G401 (cell line): ENCODE measurements at places on chromosomes 5 and 9. TPM values are rescaled to one million over a fixed set of nuclear protein-coding genes. Genes with fewer than 3 reads are reported as not detected.

- no peak for DNase-seq
Measured at GRCh38 chr5:89191374-89191773, 308.4 kb upstream of the MEF2C start.

GRCh38 chr5:13303445-13303844 is 641.0 kb downstream of the DNAH5 start:
- DNase-seq = no peak

DNA sequence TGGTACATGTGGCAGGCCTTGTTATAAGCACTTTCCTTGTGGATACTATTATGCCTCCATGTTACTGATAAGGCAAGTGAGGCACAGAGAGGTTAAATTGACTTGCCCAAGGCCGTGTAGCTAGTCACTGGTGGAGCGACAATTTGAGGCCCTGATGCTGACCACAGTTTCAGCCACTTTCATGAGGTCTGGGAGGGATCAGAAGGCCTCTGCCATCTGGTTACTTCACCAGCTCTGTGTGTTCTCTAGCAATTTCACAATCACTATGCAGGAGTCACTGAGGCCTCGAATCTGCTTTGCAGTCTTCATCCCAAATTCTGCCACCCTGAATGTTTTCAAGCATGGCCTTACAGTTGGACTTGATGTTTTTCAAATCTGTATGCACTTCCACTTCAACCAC is 9.1 kb downstream of the LRRC70 start:
- DNase-seq = no peak

- no peak for DNase-seq
Measured at GRCh38 chr9:105232207-105232606, 12.2 kb upstream of the SLC44A1 start.

GRCh38 chr5:73531356-73531755 is 33.1 kb downstream of the BTF3 start:
- no peak for DNase-seq

GRCh38 chr9:135507104-135508035 is 6.9 kb downstream of the MRPS2 start:
- no peak for DNase-seq

- peak; percentile 45 for DNase-seq
Measured at GRCh38 chr5:150486402-150487198, 21.3 kb upstream of the NDST1 start.

DNA sequence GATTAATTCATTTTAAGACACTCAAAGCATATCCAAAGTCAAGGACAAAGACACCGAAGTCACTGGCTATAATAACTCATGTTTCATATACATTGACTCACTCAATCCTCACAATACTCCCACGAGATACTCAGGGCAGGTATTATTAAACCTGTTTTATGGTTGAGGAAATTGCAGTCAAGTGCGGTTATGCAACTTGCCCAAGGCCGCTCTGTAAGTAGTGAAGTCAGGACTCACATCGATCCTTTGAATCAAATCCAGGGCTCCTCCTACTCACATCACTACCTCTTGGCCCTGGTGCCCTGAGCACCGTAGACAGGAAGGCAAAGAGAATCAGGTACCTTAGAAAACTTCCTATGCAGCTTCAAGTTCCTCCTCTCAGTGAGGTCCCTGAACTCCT is 87.8 kb upstream of the APC start:
- no peak for DNase-seq

DNA sequence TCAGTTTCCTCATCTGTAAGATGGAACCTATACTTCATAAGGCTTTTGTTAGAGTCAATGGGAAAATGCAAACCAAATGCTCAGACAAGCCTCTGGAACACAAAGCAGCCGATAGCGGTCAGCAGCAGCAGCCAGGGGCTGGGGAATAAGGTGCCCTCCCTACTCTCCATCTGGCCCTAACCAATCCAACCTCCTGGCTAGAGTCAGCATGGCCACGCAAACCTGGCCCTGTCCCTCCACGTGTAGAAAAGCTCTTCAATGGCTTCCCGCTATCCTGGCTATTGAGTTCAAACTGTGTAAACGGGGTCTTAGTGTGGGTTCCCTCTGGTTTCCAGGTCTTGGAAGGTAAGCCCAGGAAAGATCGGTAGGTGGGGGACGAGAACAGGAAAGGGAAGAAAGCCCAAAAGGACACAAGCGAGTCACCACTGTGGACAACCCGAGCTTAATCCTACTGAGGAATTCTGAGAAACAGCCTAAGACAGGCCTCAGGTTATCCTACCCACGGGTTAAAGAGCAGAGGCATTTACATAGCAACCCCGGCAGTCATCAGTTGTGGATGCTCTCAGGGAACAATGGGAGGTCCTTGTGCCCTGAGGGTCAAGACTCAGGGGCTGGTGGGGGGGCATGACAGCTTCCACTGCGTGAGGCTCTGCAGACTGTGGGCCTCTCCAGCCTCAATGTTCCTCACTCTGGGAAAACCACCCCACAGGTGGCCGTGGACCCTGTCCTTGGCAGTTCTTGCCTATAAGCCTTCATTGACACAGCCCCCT is 30.9 kb downstream of the FABP6 start:
- peak; percentile 35 for DNase-seq

- no peak for DNase-seq
Measured at GRCh38 chr9:124256517-124257069, 1.2 kb upstream of the NEK6 start.

GRCh38 chr5:142183561-142183960 is 75.0 kb downstream of the NDFIP1 start:
- no peak for DNase-seq

GRCh38 chr9:120936011-120936763 is 9.6 kb upstream of the TRAF1 start:
- peak; percentile 87 for DNase-seq

DNA sequence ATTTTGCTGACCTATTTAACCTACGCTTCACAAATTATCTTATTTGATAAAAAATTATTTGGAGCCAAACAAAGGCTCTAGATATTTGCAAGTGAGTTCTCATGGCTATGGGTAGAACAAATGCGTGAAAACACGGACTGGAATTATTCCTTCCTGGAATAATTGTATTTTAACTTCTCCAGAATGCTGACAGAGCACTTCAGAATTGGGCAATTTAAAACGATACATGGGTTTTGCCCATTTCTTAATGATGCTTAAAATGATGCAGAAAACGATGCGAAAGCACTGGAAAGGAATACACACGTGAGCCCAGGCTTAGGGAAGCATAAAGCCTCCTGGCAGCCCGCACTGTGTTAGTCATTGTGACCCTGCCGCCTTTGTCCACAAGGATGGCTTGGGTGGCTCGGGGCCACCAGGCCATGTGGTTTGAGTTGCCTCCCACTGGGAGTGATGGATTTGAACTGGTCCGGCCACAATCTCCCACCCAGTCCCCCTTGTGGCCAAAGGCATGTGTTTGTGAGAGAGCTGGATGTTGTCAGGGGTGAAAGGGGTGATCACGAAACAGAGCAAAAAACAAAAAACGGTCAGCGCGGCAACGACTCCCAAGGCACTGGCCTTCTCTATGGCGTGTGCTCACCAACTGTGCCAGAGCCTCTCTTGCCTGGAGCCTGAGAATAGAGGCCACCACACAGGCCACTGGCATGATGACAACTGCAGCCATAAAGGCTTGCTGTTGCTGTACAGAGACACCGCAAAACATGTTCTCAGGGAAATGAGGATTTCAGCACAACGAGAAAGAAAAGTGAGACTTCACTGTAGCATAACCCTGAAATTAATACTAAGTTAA is 234.2 kb upstream of the ADAMTS16 start:
- DNase-seq = peak; percentile 93

DNA sequence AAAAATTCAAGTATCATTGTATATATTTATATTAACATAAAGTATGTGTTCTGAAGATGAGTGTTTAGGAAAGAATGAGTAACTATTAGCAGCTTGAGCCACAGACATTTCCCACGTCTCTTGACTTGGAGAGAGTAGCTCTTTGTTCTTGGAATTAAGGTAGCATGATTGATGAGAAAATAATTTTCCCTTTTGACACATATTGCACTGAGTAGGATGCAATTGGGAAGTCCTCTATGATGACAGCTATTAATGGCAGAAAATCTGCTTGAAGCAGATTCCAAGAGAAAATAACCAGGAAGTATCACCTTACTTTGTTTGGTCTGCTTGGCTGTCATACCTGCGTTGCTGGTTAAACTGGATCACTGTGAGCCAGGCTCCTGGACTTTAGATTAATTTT is 204.8 kb downstream of the TLE4 start:
- DNase-seq = no peak

DNA sequence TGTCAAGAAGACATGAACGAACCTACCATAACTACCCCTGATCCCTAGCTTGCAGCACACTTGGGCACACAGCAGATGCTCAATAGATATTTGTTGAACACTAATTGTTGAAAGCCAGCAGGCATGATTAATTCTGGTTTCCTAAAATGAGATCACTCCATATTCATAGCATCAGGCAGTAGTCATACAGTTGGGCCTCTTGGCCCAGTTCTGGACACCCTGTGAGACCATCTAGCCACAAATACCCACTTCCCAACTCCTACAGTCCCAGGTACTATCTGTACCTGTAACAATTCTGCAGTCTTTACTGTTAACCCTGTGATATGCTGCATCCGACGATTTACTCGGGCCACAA is 24.2 kb downstream of the P4HA2 start:
- no peak for DNase-seq

DNA sequence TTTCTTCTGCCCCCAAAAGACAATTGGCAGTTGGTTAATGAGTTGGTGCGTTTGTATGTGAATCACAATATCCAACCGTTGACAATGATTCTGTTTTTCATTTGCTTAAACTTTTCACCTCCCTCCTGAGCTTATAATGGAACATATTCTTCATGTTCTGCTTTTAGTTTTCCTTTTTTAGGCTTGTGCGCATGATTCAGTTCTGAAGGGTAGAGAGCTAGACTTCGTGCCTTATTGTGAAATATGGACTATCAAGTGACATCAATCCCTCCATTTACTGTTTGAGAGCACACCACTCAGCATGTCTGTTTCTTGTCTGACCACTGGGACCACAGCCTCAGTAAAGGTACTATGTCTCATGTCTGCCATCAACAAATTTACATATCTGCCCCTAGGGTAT is 30.5 kb upstream of the LPAR1 start:
- DNase-seq = no peak

- no peak for DNase-seq
Measured at GRCh38 chr5:33322632-33323031, 118.1 kb upstream of the TARS1 start.

DNA sequence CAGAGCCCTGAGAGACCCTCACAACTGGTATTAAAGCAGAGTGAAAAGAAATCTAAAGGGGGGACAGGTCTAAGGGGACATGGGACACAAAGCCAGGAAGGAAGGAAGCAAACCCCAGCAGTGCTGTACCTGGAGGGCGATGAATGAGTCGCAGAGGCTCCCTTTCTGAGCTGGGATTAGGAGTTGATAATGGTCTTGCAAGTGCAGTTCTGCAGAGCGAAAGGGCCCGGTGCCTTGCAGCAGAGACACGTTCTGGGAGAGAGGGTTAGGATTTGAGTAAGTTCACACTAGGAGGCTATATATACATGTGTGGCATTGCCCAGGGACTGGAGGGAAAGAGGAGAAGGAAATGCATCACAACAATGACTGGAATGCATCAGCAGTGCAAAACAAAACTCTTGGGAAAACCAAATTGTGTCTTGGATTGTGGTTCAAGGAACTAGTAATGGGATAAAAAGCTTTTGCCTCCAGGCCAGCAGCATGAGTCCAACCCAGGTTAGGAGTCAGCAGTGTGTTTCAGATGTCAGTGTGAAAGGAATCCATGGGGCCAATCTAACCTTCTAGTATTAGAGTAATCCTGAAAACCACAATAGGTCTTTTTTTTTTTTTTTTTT is 38.8 kb upstream of the LIFR start:
- no peak for DNase-seq

DNA sequence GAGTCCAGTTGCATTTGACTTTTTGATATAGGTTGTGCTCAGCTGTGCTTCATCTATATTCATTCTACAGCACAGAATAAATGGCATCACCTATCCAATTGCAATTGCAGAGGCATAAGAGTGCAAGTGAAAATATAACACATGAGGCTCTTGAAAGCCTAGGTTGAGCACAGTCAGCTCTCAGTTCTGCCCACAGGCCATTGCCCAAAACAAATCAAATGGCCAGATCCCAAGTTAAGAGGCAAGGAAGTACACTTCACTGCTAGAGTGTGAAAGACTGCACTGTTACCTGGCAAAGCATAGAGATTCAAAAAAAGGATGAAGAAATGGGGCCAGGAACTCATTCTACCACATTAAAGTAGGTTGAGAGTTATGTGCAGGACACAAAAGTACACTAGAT is 305.5 kb upstream of the SEMA6A start:
- DNase-seq = no peak

KCTD16 gene
- 0.18 TPM in 1 of 2 replicates, not detected in the other for total RNA-seq

CCDC171 gene
- 0.55 and 2.4 TPM in 2 replicates for total RNA-seq

IFNK gene
- not detected in 2 replicates for total RNA-seq

PGM5 gene
- total RNA-seq = 0.68 and 1.5 TPM in 2 replicates

MED27 gene
- total RNA-seq = 27.8 and 46.7 TPM in 2 replicates

LCP2 gene
- not detected in 2 replicates for total RNA-seq

LCN15 gene
- not detected in 2 replicates for total RNA-seq
